Activated naive CD4-positive, alpha-beta T cell (primary cell): ENCODE measurements at places on chromosomes 7 and 10.

DNA sequence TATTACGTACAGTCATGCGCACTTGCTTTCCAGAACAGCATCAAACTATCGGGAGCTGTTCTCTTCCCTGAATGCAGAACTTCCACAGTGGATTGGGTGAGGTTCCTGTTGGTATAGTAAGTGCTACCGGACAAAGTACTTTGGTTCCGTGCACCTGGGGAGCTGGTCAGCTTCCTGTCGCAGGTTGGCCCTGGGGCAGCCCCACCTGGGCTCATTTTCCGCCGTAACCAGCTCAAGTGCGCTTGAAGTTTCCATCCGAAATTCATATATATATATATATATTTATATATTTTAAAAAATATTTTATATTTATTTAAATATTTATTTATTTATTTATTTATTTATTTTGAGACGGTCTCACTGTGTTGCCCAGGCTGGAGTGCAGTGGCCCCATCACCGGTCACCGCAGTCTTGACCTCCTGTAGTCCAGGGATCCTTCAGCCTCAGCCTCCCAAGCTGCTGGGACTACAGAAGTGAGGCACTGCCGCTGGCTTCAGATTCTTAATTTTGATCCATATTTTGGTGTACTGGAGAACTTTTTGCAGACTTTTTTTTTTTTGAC, 6.5 kb downstream of the SCART1 start:
- no peak for DNase-seq

DNA sequence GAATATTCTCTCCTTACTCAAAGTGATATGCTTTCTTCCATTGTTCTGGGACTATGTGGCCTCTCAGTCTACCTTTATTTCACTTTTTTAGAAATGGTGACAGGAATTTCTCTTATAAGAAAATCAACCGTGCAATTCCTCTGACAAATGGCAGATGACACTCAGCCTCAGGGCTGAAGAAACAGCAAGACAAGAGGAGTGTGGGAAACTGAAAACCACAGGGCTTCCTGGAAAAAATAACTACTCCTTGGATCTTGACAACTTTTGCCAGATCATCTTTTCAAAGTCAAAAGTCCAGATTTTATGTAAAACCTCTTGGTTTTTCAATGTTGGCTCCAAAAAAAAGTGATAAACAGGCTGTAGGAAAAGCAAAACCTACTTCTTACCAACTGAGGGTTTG, 121.5 kb downstream of the TYW1B start:
- DNase-seq: no peak

DNA sequence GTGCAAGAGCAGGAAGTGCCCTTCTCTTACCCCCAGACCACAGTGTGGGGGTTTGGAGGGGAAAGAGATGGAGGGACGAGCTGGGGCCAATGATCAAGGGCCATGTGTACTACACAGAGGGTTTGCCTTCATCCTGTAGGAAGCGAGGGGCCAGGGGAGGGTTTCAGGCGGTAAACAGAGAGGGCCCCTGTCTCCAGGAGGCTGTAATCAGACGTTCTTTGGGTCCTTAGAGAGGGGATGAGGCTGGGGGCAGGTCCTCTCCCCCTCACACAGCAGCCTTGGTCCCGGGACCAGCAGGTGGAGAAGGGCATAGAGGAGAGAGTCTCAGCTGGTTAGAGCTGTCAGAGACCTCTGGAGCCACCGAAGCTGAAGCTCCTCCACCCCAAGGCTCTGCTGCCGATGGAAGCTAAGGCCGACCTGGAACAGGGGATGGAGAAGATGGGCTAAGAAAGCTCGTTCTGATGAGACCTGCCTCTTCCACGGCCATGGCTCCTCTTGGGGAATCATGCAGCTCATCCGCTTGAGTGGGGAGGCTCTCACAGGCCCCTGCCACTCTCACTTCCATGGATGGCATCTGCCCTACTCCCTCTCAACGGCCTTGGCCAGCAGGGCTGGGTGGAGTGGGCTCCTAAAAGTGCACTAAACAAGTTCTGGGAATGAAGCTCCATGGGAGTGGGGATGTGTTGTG, 3.5 kb downstream of the LOXL4 start:
- DNase-seq: no peak

DNA sequence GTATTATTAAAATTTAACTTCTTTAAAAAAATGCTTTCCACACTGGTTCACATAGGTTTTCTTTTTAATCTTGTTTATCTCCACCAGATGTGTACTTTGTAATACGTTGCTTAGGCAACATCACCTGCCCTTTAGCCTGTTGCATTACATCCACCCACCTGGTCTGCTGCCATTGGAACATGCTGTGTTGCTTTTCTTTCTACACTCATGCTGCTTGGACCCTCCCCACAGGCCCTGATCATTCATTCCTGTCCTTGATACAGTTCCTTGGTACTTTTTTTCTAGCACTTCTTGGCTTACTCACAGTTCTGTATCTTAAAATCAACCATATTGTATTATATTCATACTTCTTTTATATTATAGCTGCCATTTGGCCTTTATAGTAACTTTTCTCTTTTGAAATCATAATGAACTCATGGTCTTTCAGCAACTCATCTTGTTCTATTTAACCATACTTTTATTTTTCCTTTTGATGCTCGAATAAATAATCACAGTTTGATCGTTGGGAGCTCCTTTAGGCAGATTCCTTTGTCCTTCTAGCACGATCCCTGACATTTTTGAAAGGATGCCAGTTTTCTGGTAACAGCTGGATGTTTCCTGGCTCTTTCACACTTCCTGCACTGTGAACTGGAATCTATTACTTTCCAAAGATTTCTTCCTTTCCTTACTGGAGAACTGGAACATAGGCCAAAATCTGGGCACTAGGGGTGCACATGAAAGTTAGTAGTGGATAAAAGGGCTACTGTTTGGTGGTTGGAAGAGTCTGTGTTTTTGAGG, 125.1 kb downstream of the CDK14 start:
- DNase-seq: no peak

- no peak for DNase-seq
Observed at GRCh38 chr7:54711900-54712595, 47.0 kb downstream of the SEC61G start.

- DNase-seq: no peak
Observed at GRCh38 chr7:122183106-122183505, 39.1 kb upstream of the AASS start.

- DNase-seq: no peak
Observed at GRCh38 chr10:70084189-70084588, 31.5 kb downstream of the MACROH2A2 start.

- no peak for DNase-seq
Observed at GRCh38 chr7:19109000-19109946, 8.2 kb downstream of the TWIST1 start.

- no peak for DNase-seq
Observed at GRCh38 chr7:15495170-15495569, 66.6 kb downstream of the AGMO start.

DNA sequence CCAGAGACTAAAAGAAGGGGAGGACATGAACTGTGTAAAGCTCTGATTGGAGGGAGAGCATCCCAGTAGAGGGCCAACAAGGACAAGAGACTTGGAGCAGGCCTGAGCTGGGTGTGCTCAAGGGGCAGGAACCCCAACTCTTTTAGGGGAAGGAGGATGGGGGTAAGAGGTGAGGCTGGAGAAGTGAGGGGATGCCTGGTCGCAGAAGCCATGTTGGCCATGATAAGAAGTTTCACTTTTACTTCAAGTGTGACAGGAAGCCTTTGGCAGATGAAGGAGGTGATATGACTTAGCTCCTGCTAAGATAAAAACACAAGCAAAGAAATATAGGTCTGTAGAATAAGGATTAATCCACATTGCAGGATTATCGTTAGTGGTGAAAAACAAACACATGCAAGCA, 208.3 kb downstream of the JAZF1 start:
- no peak for DNase-seq

DNA sequence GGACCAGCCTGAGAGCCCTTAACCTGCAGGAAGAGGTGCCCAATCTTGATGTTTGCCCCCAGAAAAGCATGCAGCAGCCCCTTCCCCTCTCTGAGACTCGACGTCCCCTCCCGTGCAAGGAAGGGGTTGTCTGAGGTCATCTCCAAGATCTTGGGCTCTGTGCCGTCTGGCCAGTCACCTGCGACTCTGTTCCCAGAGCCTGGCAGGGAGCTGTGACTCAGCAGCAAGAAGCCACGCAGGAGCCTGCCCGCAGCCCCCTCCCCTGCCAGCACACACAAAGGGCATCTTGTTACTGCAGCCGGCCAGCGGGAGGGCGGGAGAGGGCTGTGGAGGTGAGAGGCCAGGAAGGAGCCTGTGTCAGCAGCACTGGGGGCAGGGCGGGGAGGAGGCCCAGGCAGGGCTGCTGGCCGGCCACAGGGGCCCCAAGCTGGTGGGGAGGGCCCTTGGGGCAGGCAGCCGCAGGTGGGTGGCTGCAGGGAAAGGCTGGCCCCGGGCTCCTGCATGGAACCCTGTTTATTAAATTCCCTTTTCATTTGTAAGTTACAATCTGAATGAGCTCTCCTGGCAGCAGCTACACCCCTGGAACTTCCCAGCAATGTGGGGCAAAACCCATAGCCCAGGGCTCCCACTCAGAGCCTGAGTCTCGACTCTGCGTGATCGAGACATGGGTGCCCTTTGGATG, 103.7 kb upstream of the ZMIZ1 start:
- DNase-seq: no peak

DNA sequence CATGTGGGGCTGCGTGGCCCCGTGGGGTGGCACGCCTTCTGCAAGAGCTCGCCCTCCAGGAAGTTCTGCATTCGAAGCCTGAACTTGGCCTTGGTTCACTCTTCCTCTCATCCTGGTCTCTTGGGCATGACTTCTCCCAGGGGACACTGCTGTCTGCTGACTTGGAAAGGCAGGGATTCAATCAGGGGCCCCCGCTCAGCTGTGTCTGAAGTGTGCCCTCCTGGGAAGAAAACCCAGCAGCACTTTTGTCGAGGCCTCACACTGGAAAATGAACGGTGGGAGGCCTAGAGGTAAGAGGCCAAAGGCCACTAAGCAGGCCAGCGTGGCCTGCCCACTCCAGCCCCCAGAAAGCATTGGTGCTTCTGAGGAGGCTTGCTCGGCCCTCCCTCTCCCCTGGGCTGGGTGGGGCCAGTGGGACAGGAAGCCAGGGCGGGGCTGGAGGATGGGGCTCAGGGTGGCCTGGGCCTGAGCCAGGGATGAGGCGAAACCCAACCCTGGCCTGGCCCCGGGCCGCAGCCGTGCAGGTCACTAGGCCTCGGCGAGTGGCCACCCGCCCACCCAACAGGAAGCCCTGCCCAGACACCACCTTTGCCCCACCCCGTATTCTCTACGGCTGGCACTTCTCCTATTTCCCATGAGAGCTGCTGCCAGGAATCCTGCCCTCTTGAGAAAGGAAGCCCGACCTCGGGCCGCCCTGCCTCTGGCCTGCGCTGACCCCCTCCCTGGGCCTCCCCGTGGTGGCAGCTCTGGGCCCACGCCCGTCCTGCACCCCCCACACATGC, 81.1 kb downstream of the ZMIZ1 start:
- DNase-seq: peak; percentile 16

DNA sequence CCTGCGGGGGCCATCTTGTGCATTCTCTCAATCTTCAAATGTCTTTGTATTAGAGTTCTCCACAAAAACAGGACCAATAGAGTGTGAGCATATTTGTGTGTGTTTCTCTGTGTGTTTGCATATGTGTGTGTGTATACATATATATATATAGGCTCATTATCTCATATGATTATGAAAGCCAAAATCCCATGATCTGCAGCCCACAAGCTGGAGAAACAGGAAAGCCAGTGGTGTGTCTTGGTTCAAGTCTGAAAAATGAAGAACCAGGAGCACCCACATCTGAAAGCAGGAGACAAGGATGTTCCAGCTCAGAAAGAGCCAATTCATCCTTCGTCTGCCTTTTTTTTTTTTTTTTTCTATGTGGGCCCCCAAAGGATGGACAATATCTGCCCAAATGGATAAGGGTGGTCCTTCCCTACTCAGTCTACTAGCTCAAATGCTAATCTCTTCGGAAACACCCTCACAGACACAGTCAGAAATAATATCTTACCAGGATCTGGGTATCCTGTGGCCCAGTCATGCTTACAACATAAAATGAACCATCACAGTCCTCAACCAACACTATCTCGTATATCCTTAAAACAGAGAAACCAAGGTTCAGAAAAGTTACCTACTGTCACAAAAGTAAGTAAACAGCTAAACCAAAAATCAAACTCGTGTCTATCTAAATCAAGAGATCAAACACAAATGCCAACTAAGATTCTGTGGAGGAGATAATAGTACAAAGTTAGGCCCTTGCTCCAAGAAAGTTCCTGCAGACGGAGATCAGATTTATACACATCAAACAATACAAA, 141.9 kb downstream of the JMJD1C start:
- DNase-seq: no peak

DNA sequence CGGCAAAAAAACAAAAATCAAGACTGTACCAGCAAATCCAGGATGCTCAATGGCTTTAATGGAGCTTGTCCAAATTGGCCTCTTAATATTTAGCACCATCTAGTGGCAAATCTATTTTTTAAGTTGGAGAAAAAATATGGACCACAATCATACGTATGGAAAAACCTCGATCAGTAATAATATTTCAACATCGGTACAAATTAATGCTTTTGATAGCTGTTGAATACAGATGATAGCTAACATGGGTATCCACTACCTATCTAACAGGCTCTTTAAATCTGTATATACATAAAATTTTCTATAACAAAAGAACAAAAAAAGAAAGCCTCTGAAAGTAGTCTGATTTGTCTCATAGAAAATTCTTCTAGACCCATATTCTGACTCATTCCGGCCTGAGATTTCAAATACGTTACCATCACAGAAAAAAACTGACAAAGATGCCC, 29.2 kb downstream of the COA1 start:
- DNase-seq: no peak

DNA sequence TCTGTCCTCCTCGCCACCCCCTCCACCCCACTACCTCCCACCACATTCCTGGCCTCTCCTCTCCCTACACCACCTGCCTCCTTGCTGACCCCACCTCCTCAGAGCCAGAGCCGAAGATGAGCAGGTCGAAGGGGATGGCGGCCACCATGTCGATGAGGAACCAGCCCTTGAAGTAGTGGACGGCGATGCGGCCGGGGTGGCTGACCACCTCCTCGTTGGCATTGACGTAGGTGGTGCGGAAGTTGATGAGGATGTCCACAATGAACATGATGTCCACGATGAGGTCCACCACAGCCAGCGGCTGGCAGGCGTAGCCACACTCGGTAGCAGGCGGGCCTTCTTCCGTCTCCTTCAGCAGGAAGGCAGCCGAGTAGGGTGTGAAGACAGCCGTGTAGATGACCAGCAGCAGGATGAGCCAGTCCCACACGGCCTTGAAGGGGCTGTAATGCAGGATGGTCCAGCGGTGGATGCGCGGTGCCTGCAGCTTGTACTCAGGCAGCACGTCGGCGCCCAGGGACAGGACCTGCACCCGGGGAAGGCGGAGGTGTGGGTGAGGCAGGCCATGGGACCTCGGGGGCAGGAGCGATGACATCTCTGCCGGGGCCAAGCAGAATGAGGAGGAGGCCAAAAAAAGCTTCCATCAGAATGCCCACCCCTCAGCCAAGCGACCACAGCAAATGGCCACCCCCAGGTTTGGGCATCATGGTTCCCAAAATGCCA, 25.6 kb downstream of the KCNH2 start:
- no peak for DNase-seq

DNA sequence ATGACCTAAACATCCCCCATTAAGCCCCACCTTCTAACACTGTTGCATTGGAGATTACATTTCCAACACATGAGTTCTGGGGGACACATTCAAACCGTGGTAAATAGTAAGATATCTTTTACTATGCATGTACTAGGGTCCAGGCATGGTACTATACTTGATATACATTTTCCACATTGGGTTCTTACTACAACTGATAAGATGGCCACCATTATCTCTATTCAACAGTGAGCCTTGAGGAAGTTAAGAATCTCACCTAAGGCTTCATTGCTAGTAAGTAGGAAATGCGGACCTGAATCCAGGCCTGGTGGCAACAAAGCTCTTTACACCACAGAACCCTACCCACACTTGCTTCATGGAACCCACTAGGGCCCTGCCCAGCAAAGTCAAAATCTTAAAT, 5.7 kb downstream of the PANK1 start:
- no peak for DNase-seq
